Muscle of leg (tissue), 16 donors: ENCODE measurements at places on chromosomes 1 and 21. TPM values are rescaled to one million over a fixed set of nuclear protein-coding genes. Genes with fewer than 3 reads are reported as not detected.

- no peak for DNase-seq
These were observed 20.2 kb downstream of the C1orf174 start for GRCh38 chr1:3879787-3880428.

PSMD4 gene
- total RNA-seq, result 183 TPM

DNA sequence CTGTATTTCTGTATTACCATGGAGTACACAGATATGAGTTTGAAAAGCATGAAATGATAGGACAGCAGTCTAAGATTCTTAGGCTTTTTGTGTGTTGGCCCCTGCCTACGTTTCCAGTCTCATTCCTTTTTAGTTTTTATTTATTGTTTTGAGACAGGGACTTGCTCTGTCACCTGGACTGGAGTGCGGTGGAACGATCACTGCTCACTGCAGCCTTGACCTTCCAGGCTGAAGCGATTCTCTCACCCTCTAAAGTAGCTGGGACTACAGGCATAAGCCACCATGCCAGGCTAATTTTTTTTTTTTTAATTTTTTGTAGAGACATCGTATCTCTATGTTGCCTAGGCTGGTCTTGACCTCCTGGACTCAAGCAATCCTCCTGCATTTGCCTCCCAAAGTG lies 3.8 kb downstream of the RAVER2 start:
- DNase-seq, result no peak

GRCh38 chr1:231527586-231528171 lies 790 bp upstream of the TSNAX start:
- no peak for DNase-seq

GRCh38 chr21:46613391-46613790 lies 8.5 kb upstream of the S100B start:
- no peak for DNase-seq

DNA sequence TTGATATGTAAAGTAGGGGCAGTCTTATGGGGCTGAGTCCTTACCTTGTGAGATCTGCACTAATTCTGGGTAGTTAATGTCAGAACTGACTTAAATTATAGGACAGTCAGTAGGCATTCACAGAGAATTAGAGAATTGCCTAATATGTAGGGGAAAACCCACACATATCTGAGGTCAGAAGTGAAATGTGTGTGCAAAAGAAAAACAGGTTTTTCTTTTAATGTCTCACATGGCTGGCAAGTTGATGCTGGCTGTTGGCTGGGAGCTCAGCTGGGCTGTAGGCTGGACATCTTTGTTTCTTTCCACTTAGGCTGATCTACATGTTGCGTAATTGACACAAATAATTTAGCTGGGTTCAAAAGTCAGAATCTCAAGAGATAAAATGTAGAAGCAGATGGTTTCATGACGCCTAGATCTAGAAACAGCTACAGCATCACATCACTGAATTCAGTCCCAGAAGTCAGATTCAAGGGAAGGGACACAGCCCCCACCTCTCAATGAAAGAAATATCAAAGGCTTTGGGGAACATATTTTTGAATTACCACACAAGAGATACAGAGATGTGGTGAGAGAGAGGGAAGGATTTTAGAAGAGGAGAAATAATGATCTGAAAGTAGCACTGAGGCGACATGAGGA lies 98.9 kb downstream of the TNFSF18 start:
- no peak for DNase-seq
